ENCODE measurements at places on chromosomes 4 and X.

DNA sequence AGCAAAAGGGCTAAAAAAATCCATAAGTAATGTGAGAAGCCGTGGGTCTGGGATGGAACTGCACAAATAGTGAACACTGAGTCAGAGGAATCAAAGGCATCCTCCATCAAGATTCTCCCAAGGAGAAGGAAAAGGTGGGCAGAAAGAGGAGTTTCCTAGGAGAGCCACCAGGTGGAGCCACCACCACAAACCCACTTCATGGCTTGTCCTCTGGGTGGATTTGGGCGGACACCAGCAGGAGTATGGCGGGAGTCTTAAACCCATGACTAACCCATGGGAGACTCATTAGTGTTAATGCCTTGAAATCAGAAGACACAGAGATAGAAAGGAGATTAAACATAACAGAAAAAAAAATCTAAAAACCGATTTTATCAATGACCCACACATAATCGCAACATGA lies 147.7 kb downstream of the SH3KBP1 start:
- peak; percentile 10 for DNase-seq

- DNase-seq: no peak
Measured at GRCh38 chrX:2657532-2658113, 33.5 kb upstream of the CD99 start.

- DNase-seq: no peak
Measured at GRCh38 chrX:56788717-56789122, 59.7 kb downstream of the NBDY start.

GRCh38 chr4:82823062-82823461 lies 24.5 kb upstream of the SCD5 start:
- DNase-seq: no peak

DNA sequence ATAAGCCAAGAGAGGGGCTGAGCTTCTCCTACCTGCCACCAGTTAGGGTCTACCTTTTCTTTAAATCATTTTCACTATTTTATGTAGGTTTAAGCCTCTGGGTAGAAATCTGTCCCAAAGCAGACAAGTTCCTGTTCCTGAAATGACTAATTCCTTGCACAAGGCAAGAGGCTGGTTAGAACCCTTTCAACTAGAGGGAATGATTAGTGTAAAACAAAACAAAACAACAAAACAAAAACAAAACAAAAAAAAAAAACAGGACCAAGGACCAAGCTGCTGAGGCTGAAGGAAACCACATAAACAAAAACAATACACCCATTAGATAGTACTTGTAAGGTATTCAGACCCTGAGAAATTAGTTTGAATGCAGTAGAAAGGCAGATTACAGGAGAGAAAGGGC lies 62.7 kb downstream of the MAML3 start:
- no peak for DNase-seq

DNA sequence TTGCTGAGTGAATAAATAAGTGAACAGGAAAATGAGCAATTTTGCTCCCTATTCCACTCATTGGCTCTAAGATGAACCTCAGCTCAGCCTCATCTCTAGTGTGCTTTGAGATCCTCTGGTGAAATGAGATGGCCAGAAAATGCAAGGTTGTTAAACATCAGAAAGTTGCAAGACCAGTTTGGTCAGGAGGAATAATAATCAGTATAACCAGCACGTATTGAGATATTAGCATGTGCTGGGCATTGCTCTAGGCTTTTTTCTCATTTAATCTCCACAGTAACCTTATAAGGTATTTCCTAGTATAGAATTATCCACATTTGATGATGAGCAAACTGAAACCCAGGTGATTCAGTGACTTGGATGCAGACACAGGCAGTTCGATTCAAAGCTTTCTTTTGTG lies 110.5 kb upstream of the PAK3 start:
- DNase-seq: no peak

Measured in AG04450 (cell line).